ENCODE measurements at places on chromosomes 3 and 15.

- DNase-seq, result no peak
These were observed 23.1 kb downstream of the TRPM1 start for GRCh38 chr15:31078471-31078870.

DNA sequence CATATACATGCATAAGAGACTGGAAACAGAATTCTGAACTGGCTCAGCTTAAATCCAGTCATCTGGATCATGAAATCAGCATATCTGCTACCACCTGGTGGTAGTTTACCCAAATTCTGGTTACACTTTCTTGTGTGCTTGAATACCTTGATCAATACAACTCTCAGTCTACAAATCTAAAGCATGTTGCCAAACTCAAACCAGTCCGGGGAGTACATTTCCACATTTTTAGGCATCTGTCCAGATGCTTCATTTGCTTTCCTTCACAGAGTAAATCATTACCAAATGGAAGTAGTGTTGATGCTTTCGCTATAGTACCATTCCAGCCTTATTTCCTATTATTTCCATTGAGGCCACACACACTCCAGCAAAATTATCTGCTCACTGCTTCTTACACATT lies 126.4 kb downstream of the P2RY1 start:
- peak; percentile 7 for DNase-seq

- DNase-seq, result no peak
These were observed 30.8 kb downstream of the CCDC80 start for GRCh38 chr3:112610121-112610520.

- DNase-seq, result no peak
These were observed 179.6 kb downstream of the USP13 start for GRCh38 chr3:179832333-179832854.

DNA sequence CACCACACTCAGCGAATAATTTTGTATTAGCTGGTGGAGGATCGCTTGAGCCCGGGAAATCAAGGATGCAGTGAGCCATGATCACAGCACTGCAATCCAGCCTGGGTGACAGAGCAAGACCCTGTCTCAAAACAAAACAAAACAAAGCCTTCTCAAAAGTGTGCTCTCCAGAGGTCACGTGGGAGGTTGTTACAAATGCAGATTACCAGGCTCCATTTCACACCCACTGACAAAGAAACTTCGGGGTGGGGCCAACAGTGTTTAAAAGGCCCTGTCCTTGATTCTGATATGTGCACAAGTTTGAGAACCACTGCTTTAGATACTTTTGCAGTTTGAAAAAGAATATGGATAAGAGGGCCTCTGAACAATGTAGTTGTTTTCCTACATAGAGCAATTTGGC lies 80.5 kb downstream of the UBE2E2 start:
- no peak for DNase-seq

DNA sequence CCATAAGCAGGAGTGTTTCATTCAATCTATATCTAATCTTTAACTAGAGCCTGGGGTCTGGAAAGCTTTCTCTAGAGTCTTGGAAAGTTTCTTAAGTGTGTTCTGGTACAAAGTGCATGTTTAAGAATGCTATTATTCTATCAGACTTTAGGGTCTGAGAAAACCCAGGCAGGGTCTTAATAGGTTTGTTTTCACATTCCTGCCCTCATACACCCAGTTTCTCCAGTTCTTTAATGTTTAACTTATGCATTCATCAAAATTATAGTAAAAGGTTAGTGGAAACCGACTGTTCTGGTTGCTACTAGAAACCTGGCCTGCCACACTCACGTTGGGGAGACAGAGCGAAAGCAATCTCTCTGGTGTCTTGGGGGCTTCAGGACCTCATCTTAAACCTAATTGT lies 102.9 kb upstream of the WDR72 start:
- no peak for DNase-seq

DNA sequence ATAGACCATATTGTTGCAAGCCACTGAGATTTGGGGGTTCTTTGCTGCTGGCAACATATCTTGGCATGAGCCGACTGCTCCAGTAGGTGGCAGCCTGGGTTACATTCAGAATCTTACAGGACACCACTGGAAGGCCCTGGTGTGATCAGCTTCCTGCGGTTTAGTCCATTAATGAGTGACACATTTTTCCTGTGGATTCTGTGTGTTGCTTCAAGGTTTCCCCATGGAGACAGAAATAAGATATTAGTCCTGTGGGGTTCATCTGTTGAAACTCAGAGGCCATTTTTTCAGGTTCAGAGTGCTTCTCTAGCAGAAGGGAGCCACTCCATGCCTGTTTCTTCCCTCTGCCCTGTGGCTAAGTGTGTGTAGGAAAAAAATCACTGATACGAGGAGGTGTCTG lies 116.2 kb downstream of the MFSD1 start:
- peak; percentile 2 for DNase-seq

- peak; percentile 79 for DNase-seq
These were observed 44.1 kb downstream of the KLHL25 start for GRCh38 chr15:85750319-85751290.

DNA sequence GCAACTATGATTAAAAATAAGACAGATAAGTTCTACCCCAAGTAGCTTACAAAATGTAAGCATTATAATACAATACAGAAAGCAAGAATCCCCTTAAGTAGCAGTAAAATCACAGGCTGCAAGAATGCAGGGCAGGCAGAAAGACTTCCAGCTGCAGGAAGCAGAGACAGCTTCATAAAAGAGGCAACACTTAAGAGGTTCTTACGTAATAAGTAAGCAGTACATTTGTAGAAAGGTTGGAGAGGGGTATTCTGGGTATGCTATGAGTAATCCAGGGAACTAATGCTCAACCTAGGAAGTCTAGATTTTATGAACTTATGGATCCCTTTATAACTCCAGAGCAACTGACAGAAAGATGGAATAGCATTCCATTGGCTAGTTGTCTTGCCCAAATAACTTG lies 151.6 kb downstream of the IL5RA start:
- DNase-seq, result peak; percentile 3

GRCh38 chr15:82040862-82041261 lies 5.0 kb downstream of the MEX3B start:
- no peak for DNase-seq

DNA sequence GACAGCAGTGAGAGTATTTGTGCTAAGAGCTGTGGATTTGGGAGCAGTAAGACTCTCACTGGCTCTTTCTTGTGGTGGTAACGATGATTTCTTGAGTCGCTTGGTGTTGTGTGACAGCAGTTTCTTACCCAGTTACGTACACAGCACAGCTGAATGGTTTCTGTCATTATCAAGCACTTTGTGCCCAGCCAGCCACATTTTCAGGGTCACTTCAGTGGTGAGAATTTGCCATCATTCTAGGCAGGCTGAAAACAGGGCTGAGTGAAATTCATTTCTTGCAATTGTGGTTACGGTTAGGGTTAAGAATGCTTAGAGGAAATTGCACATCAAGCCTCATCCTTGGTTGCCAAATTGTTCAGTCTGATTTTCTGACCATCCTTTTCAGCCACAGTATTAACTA lies 130.1 kb downstream of the RYR3 start:
- no peak for DNase-seq

- DNase-seq, result peak; percentile 21
These were observed 726 bp upstream of the PROK2 start for GRCh38 chr3:71785532-71786216.

GRCh38 chr3:178663201-178663934 lies 127.1 kb downstream of the KCNMB2 start:
- peak; percentile 20 for DNase-seq

DNA sequence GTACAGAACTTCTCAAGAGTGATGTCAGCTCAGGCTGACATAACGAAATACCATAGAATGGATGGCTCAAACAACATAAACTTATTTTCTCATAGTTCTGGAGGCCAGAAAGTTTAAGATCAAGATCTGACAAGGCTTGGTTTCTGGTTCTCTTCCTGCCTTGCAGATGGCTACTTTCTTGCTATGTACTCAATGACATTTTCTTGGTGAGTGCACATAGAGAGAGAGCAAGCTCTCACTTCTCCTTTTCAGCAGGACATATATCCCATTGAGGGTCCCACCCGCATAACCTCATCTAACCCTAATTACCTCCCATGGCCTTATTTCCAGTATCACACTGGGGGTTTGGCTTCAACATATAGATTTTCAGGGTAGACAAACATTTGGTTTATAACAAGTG lies 1072.1 kb downstream of the PLOD2 start:
- no peak for DNase-seq

DNA sequence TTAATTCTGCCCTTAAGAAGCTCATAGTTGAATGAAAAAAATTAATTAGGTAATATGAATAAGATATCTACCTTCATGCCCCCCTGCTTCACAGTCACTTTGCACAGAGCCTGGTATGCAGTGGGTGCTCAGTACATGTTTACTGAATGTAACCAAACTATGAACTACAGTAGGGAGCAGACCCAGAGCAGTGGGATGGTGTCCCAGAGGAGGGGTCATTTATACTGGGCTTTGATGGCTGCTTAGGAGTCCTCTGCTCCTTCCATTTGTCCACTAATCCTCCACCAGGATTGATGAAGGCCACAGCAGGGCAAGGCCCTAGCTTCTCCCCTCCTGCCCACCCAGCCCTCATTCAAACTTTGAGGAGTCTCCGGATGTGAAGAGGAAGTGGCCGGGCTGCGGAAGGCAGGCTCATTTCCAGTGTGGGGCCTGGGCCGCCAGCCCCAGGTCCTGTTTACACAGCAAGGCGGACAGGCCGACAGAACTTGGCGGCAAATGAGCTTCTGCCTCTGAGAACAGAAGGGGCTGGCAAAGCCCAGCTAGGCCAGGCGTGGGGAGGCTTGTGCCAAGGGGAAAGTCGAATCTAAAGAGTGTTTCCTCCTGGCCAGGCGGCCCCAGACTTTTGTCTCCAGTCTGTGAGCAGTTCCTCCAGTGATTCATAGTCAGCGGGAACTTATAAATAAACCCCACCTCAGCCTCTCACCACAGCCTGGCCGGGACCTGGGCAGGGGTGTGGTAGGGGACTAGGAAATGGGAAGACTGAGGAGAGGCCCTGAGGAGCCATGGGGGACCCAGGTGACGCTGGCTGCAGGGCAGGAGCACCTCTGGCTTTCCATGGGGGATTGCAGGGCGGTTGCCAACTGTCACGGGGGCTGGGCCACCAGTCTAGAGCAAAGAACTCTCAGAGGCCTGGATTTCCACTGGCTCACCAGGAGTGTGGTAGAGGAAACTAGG lies 51.6 kb upstream of the LCTL start:
- no peak for DNase-seq

DNA sequence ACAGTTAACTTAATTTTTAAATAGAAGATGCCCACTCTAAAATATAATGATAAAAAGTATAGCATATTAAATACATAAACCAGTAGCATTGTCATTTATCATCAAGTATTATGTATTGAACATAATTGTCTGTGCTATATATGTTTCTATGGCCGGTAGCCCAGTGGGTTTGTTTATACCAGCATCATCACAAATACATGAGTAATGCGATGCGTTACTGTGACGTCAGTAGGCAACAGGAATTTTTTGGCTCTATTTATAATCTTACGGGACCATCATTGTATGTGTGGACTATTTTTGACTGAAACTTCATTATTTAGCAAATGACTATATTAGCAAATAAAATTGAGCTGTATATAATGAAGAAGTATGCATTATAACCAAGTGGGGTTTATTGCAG lies 82.1 kb downstream of the FLNB start:
- no peak for DNase-seq

DNA sequence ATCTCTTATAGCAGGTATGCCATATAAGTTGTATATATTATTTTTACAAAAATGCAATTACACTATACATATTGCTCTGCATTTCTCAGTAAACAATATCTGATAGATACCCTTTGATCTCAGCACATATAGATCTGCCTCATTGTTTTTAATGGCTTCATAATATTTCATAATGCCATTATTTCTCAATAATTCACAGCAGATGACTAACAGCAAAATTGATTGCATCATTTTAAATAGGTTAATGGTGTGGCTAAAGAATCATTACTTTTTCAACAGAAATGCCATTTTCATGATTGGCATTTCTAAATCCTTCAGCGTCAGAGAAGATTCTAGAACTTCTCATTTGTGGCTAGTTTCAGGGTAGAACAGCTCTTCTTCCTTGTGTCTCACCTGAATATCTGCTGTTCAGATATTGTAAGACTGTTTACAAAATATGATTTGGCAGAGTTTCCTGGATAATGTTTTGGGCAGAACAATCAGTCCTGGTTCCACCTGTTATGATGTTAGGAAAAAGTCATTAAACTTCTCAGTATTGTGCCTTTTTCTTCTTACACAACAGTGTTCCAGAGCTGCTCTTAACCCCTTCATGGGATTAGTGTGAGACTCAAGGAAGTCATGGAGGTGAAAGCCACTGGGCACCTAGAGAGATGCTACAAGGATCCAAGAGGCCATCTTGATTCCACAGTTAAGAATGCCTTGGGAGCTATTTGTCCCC lies 397.6 kb upstream of the THBS1 start:
- no peak for DNase-seq

GRCh38 chr3:36451816-36452215 lies 71.5 kb downstream of the STAC start:
- no peak for DNase-seq

- peak; percentile 39 for DNase-seq
These were observed at the start of gene TMEM108 for GRCh38 chr3:133038089-133038730. Gene TMEM108, plus strand, starts transcription at chr3:133038391.

GRCh38 chr15:69092159-69092558 lies 68.3 kb upstream of the GLCE start:
- DNase-seq, result no peak

- peak; percentile 85 for DNase-seq
These were observed at the start of gene DZIP1L for GRCh38 chr3:138114988-138115971. Gene DZIP1L, minus strand, starts transcription at chr3:138115608. Its CDS starts 11,637 bp downstream, at chr3:138103971.

GRCh38 chr3:133487204-133487603 lies 86.3 kb upstream of the CDV3 start:
- DNase-seq, result no peak

All from muscle of arm (tissue), 14 donors.